IMR-90 (cell line): ENCODE measurements at places on chromosomes 6 and 20. TPM values are rescaled to one million over a fixed set of nuclear protein-coding genes. Genes with fewer than 3 reads are reported as not detected.

Gene KHDC1L
- 0.18 TPM in 1 of 2 replicates, not detected in the other for total RNA-seq

GRCh38 chr6:130587778-130588520 is 222.1 kb downstream of the TMEM200A start:
- DNase-seq, result peak; percentile 91

- no peak for DNase-seq
Observed at GRCh38 chr6:163170294-163170883, 244.1 kb upstream of the QKI start.

- DNase-seq, result peak; percentile 61
Observed at GRCh38 chr6:24283043-24283985, 74.5 kb downstream of the DCDC2 start.

Gene CAGE1
- under 0.01 TPM in 1 of 2 replicates, not detected in the other for total RNA-seq

DNA sequence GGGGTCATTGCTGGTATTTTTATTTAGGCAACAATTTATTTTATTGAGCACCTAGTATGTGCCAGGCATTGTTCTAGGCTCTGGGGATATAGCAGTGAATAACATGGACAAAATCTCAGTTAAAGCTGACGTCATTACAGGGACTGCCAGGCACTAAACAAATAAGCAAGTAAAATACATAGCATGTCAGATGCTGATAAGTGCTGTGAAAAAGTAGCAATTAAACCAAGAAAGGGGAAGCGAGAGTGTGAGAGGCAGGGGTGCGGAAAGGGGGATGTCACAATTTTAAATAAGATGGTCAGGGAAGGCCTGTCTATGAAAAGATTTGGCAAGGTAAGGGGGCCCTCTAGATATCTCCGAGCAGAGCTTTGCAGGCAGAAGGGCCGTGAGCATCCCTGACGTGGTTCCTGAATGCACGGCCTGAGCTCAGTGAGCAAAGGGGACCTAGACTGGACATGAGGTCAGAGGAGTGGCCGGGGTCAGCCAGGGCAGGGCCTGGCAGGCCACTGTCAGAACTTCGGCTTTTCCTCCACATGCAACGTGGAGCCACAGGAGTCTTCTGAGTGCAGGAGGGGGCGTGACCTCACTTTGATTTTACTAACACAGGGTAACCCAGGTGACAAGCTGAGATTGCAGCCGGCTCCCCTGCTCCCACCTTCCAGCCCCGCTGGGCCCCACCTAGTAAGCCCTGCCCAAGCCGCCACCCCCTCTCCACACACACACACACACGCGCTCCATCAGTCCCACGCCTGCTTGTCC is 24.2 kb upstream of the SIRPA start:
- DNase-seq, result peak; percentile 21

DNA sequence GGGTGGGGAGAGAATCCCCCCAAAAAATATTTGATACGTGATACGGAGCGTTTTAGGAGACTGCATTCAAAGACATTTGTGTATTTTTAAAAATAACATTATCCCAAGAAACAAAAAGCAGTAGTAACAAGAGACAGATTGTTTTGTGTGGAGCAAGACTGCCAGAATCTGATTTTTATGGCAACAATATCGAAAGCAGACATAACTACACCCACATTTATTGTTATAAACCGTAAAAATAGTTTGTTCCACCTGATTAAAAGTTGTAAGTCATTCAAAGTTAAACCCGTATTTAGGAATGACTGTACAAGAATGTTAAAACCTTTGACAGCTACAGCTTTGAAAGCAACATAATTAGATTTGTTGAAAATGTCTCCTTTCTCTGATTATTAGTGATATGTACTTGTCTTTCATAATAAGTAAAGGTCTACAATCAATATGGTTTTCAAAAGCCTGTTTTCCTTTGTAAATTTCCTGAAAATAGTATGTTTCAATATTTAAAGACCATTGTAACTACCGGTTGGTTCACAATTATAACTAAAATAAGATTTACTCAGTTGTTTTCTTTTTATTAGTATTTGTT is 2.7 kb downstream of the EYA4 start:
- DNase-seq, result no peak

DNA sequence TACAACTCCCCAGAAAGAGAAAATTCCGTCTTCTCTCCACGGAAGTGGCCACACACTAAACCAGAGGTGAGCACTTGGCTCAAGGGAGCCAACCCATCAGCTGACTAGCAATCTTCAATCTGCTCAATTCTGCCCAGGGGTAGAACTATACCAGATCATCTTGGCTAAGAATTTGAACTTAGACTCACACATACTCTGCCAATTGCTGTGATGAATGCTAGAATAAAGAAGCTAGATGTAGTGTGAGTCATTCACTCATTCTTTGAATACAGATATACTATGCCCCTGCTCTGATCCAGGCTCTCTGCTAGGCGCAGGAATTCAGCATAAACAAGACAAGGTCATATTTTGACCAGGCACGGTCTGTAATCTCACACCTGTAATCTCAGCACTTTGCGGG is 147.9 kb upstream of the SHLD1 start:
- DNase-seq, result peak; percentile 45

DNA sequence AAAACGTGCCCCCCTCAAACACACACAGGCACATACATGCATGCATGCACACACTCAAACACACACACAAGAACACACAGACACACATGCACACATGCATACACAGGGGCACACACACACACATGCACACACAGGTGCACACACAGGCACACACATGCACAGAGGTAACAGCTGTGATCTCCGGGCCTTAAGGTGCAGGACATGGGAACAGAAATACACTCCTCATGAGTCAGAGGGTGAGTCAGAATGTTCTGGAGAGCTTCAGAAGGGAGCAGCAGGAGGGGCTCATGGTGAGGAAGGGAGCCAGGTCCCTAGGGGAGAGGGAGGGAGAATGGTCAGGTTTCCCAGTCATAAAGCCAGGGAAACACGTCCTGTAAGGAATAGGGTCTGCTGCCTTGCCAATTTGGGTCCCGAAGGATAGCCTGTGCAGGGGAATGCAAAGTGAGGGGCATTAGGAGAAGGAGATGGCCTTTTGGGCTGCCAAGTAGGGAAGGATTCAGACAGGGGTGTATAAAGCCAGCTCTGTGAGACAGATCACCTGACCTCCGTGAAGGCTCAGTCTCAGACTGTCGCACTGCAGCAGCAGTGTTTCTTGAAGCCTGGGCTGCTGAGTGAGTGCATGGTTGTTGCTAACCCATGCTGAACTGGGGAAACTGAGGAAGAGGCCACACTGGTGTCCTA is 123.9 kb downstream of the MAFB start:
- DNase-seq, result peak; percentile 51
